ENCODE measurements at places on chromosomes 6 and 20.
A peak's percentile ranks its signal among the peaks of the same experiment; 100 is the strongest.

GRCh38 chr20:57650266-57650665, 30.0 kb upstream of the ZBP1 start:
- no peak for DNase-seq

GRCh38 chr20:49237531-49237930, 18.3 kb downstream of the DDX27 start:
- DNase-seq: no peak

DNA sequence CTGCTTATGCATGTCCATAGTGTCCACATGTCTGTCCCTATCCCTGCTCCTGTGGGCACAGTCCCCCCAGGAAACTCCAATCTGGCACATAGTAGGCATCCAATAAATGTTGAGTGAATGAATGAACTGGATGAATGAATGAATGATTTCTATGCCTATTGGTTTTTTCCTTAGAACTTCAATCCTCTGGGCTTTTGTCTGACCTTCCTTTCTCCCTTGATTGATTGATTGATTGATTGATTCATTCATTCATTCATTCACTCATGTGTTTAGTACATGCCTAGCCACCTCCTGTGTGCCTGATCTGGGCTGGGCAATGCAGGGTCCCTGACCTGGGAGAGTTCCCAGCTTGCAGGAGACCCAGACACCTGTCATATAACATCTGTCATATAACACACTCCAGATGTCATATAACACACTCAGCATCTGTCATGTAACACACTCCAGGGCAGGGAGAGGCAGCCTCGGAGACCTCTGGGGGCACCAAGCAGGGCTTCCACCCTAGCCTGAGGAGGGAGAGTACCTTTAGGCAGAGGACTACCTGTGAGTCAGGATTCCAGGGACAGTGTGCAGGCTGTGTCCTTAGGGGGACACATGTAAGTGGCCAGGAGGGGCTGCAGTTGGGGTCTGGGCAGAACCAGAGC, 17.9 kb downstream of the VSTM2L start:
- DNase-seq: no peak

DNA sequence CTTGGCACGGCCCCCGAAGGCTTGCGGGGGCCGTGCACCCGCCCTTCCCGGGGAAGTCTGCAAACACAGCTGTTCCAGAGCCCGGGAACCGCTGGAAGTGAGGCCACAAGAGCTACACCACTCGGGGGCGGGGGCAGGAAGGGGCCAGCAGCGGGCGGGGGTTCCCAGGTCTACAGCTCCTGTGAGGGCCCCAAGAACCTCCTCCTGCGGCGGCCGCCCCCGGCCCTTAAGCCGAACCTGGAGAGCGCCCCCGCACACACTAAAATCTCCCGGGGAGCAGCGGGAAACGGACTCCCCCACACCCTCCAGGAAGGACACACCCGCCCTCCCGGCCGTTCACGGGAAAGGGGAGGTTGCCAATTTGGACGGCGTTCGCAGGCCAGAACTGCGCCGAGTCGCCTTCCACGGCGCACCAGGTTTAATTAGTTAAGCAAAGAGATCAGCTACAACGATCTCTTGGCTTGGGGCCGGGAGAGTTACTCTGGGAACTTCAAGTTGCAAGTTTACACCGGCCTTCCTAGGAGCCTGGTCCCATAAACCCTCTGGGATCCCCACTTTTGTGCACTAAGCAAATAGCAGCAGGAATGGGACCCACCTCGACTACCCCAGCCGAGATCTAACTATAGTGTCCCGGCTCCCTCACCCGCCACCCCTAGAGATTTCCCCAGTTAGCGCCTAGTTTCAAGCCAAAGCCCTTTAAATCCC, 1.7 kb downstream of the JAG1 start:
- DNase-seq: peak; percentile 38

- no peak for DNase-seq
Observed at GRCh38 chr20:63765902-63766301, 26.3 kb downstream of the SLC2A4RG start.

GRCh38 chr20:16052456-16052855, 520.8 kb downstream of the KIF16B start:
- DNase-seq: no peak

- no peak for DNase-seq
Observed at GRCh38 chr6:104642871-104643270, 216.8 kb downstream of the HACE1 start.

GRCh38 chr6:44203955-44204354, 12.8 kb upstream of the MYMX start:
- DNase-seq: no peak

DNA sequence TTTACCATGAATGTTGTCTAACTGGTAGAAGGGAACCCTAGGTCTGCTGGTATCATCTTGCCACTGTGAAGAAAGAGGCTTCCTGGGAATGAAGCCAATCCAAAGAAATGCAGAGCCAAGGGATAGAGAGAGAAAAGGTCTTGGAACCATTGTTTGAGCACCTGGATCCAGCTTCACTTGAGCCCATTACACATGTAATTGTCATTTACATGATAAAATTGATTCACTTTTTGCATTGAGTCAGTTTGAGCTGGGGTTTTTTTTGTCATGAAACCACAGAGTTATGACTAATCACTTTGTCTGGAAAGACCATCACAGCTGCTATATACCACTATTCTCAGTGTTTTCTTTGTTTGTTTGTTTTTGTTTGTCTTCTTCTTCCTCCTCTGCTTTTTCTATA, 112.3 kb downstream of the CBLN4 start:
- DNase-seq: no peak

GRCh38 chr20:5080384-5080877, 39.3 kb downstream of the PCNA start:
- peak; percentile 93 for DNase-seq

DNA sequence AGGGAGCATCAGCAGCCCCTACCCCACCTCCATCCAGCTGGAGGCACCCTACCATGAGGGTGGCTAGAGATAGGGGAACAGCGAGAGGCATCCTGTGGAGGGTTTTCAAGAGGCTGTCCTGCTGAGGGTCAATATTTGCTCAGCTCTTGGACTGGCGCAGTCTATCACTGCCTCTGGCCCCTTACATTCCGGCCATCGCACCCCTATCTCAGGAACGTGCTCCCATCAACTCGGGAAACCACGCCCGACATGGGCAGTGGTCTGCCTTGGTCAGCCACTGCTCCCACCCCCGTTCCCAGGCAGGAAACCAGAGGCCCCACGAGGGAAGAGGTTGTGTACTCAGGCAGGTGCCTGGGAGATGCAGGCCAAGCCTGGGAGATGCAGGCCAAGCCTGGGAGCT, 57.9 kb downstream of the VEGFA start:
- DNase-seq: no peak
